ENCODE measurements at places on chromosomes 7 and 10.
A peak's percentile ranks its signal among the peaks of the same experiment; 100 is the strongest.

DNA sequence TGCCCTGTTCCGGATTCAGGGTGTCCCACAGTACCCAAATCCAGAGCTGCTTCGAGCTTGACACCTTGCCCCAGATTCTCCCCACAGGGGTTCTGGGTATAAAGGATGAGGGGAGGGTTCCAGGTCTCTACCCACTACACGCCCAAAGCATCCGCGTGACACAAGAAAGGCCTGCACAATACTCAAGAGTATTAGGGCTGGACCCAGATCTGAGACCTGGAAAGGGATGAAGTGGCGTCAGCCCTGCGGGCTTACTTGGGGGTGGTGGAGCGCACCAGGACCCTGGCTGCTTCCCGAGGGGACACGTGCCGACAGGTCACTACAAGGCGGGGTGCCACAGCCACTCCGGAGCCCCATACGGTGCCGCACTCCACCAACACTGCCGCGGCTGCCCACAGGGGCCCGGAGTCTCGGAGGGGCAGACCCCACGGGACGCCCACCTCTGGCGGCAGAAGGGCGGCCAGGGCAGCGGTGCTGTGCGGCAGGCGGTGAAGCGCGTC, 1.3 kb downstream of the TYSND1 start:
- no peak for DNase-seq

GRCh38 chr10:106826716-106827115, 337.8 kb downstream of the SORCS1 start:
- DNase-seq = no peak

DNA sequence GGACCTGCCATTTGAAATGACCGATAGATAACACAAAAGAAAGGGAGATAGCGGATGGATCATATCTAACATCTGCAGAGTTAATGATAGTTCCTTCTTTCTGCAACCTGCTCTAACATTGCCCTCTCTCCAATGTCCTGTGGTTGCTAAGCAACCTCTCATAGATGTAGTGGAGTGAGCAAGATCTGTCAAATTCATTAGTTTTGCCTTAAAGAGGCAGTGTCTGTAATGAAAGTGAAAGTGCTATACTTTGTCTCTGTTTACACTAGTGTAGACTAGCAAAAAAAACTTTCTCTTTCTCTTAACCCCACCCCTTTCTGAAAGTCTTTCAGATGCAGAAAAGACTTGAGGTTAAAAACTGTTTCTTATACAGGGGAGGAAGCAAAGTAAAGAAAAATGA, 1196.9 kb downstream of the SORCS3 start:
- no peak for DNase-seq

DNA sequence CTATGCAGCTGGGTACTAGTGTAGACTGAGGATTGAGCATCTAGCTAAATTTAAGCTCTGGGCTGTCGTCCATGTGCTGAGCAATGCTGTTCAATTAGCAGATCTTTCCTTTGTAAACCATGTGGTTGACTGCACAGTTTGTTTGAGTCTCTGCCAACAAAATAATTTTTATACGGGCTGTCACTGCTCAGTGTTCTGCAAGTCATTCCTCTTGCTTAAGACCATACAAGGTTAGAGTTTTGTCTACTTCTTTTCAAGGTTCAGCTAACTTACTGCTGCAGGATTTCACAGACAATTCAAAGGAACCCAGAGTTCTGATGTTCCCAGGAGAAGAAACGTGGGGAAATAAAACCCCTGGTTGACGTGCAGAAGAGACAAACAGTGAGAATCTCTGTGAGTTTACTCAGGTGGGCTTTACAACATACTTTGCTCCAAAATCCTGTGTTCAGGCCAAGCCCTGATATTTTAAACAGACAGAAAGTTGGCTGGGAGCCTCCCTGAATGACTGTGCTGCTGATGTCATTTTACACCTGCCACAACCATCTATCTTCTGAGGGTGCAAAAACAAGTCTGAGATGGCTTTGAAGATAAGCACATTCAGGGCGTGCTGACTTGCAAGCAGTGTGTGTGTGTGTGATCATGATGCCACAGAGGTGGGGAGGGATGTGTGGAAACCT, 177.1 kb upstream of the SVIL start:
- peak; percentile 89 for DNase-seq

- DNase-seq = peak; percentile 12
These were observed 166.0 kb downstream of the SNX13 start for GRCh38 chr7:17774248-17774647.

DNA sequence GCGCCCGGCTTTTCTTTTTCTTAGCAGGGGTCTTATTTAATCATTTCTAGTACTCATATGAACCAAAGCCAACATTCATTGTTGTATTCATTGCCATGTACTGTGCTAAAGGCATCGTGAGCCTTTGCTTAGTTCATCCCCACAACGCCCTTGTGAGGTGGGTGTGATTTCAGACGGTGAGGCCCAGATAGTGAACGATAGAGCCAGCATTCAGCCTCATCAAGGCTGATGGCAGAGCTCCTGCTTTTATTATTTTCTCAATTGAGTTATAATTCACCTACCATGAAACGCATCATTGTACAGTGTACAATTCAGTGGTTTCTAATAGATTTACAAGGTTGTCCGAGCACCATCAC, 50.1 kb downstream of the HK1 start:
- DNase-seq = no peak

- no peak for DNase-seq
These were observed 123.5 kb downstream of the GLCCI1 start for GRCh38 chr7:8092140-8092539.

GRCh38 chr7:103349805-103350204, 2.4 kb downstream of the PSMC2 start:
- no peak for DNase-seq

GRCh38 chr10:31647861-31648260, 280.8 kb downstream of the ARHGAP12 start:
- DNase-seq = no peak

- peak; percentile 88 for DNase-seq
These were observed 111.0 kb upstream of the ANLN start for GRCh38 chr7:36278620-36279172.

DNA sequence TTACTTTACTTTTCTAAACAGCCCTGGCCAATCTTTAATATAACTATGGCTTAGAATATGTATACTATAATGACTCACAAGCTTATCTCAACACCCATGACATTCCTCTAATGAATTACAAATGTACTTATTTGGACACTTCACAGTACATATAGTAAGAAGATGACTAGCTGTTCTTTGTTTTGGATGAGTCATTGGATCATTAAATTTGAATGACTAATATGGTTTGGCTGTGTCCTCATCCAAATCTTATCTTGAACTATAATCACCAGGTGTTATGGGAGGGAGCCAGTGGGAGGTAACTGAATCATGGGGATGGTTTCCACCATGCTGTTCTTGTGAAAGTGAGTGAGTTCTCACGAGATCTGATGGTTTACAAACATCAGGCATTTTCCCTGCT, 807.5 kb upstream of the SORCS1 start:
- peak; percentile 78 for DNase-seq

DNA sequence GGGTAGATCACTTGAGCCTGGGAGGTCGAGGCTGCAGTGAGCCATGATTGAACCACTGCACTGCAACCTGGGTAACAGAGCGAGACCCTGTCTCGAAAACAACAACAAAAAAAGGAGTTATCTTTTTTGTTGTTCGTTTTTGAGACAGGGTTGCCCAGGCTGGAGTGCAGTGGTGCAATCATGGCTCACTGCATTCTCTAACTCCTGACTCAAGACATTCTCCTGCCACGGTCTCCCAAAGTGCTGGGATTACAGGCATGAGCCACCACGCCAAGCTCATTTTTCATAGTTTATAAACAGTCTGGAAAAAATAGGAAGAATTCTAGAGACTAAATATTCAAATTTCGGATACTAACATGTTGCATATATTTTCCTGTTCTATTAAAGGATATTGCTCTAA, 29.4 kb downstream of the SFXN4 start:
- DNase-seq = no peak

DNA sequence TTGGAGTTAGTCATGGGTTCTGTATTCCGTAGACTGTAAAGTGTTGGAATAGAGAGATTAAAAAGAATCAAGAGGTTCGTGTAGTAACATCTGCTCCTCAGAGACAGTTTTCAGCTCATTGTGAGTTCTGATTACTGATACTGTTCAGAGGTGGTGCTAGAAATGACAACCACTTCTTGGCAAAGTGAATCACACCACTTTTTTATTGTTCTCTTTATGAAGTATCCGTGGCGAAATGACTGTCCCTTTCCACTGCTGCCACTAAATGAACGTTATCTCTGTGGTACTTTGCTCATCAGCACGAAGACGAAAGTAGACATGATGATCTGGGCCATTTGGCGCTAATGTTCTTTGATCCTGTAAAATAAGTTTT, 860 bp downstream of the RPP30 start:
- DNase-seq = no peak

GRCh38 chr7:27840760-27841364, 100.9 kb downstream of the TAX1BP1 start:
- DNase-seq = no peak

GRCh38 chr10:78164702-78165101, 131.0 kb downstream of the RPS24 start:
- no peak for DNase-seq

- DNase-seq = no peak
These were observed 77.3 kb downstream of the ARMC3 start for GRCh38 chr10:23005150-23005549.

GRCh38 chr10:389261-389790, 254.1 kb downstream of the ZMYND11 start:
- DNase-seq = no peak

GRCh38 chr7:882336-883035, 6.1 kb downstream of the GET4 start:
- DNase-seq = no peak

DNA sequence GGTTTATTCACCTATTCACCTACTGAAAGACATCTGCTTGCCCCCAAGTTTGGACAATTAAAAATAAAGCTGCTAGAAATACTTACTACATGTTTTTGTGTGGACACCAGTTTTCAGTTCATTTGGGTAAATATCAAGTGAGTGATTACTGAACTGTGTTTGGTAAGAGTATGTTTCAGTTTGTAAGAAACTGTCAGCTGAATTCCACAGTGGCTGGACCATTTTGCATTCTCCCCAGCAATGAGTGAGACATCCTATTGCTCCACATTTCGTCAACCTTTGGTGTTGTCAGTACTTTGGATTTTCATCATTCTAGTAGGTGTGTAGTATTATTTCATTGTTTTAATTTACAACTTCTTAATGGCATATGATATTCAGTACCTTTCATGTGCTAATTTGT, 17.4 kb upstream of the IKZF1 start:
- no peak for DNase-seq

GRCh38 chr10:61942604-61943461, 41.3 kb downstream of the ARID5B start:
- DNase-seq = no peak

- DNase-seq = no peak
These were observed 159.2 kb downstream of the RNF216 start for GRCh38 chr7:5622286-5622685.

- no peak for DNase-seq
These were observed 88.6 kb downstream of the VWDE start for GRCh38 chr7:12315049-12315448.

DNA sequence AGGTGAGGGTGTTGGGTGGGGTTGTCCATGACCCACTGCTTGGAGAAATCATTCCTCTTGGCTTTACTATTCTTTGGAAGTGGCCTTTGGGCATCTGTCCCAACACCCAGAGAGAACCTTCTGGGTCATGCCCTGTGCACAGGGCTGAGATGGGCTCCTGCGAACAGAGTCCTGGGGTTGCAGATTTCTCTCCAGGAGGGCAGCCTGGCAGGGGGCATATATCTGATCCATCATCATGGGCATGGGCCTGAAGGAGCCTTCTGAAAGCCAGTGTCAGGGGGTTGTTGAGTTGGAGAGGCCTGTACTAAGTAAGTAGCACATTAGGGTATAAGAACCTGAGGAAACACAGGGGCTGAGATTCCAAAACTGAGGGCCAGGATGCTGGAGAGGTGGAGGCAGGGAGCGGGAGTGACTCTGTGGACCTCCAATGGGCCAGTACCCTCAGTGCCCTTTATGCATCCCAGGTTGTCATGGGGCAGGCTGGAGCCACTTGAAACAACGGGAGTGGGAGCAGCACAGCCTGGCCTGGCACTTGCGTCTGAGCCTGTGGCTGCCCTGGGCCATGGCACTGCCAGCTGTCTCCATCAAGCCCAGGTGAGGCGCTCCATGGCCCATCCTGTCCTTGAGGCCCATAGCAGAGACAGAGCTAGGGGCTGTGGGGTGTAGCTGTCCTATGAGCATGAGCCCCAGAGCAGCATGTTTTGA, 203.7 kb downstream of the GRID1 start:
- DNase-seq = no peak

GRCh38 chr7:152120776-152121175, 95.3 kb downstream of the GALNT11 start:
- DNase-seq = no peak

DNA sequence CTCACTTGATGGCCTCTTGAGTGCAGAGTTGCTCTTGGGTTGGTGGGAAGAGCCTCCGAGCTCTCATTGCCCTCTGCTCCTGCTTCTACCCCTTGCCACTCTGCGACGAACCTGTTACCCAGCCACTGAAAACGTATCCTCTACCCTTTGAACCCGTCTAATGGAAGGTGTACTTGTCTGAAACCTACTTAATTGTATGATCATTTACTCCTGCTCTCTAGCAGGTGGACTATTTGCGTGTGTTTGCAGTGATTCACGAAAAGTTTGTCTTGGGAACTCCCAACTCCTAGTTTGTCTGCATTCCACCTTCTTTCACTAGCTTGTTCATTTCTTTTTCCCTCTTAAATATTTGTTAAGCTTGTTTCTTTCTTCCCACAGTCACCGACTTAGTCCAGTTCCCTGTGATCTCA, 503 bp downstream of the CROT start:
- no peak for DNase-seq

- DNase-seq = no peak
These were observed 14.2 kb upstream of the PFKP start for GRCh38 chr10:3053155-3053554.

GRCh38 chr10:59887972-59888640, 18.2 kb downstream of the CCDC6 start:
- no peak for DNase-seq

DNA sequence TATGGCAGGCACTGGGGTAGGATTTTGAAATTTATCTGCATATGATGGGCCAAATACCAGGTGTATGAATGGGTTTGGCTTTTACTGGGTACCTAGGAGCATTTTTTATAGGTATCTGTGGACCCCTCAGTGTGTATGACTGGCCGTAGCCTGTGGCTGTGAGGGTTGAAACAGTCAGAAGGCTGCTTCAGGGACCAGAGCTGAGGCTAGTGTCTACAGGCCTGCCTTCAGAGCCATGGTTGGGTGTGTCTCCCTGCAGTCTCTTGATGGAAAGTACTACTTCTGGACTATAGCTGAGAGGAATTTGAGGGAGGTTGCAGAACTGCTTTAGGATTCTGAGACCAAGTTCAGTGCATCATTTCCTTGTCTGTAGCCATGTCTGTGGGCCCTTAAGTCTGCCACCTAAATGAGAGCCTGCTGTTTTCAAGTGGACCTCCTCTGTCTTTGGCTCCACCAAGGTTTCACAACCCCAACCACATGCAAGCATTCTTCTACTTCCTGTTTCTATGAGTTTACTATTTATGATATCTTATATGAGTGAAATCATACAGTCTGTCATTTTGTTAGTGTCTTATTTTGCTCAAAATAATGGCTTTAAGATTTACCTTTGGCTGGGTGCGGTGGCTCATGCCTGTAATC, 19.9 kb upstream of the ZNF138 start:
- no peak for DNase-seq

GRCh38 chr7:110358028-110358427, 732.9 kb upstream of the LRRN3 start:
- DNase-seq = no peak

GRCh38 chr7:36080843-36081242, 72.2 kb upstream of the EEPD1 start:
- no peak for DNase-seq

GRCh38 chr7:2171855-2172254, 60.9 kb downstream of the MAD1L1 start:
- DNase-seq = no peak

GRCh38 chr10:75115137-75115536, 3.7 kb downstream of the SAMD8 start:
- no peak for DNase-seq
